Activated T-helper 2 cell treated with anti-CD3 and anti-CD28 coated beads, Interferon-gamma antibody, Interleukin-2, Interleukin-4, amounts not matched to agents 10 μg/mL and 5 μg/mL and 100 μg/mL, durations not matched to agents 14 hours and 24 hours and 36 hours (primary cell): ENCODE measurements at places on chromosomes 3 and 15. TPM values are rescaled to one million over a fixed set of nuclear protein-coding genes. Genes with fewer than 3 reads are reported as not detected.
A peak's percentile ranks its signal among the peaks of the same experiment; 100 is the strongest.

- H3K36me3 ChIP-seq = no peaks in the 10 kb centered on the region
- no peaks in the 10 kb centered on the region for H3K4me1 ChIP-seq
- no peak overlapping the region for H3K4me3 ChIP-seq
- no peaks in the 10 kb centered on the region for H3K27me3 ChIP-seq
- DNase-seq = no peak
Observed at GRCh38 chr3:73511571-73512525, 112.9 kb downstream of the PDZRN3 start.

DNA sequence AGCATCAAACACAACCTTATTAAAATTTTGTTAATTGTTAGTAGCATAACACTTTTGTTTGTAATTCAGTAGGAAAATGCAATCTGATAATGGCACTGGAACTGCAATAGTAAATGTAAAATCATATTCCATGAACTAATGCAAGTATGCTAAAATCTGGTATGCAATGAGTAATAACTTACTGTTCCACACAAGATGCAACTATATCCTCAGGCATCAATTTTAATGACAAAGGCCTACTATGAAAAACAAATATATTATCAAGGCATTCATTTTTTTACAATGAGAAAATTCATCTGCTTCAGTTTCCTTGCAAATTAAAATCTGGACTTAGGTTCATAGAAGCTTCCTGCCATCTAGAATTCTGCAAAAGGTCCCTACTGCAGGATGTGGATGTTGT lies 1.4 kb upstream of the NSMCE3 start:
- H3K4me1 ChIP-seq = peaks cover 36% of the 10 kb centered on the region
- H3K27ac ChIP-seq = no peak overlapping the region
- no peak overlapping the region for H3K4me3 ChIP-seq
- DNase-seq = no peak
- H3K27me3 ChIP-seq = peaks cover 9% of the 10 kb centered on the region

GRCh38 chr3:71537211-71537611 lies 46.3 kb downstream of the FOXP1 start:
- DNase-seq = no peak
- no peak overlapping the region for H3K4me3 ChIP-seq
- H3K4me1 ChIP-seq = peaks cover 33% of the 10 kb centered on the region
- H3K27ac ChIP-seq = no peak overlapping the region
- peaks cover 14% of the 10 kb centered on the region for H3K36me3 ChIP-seq

DNA sequence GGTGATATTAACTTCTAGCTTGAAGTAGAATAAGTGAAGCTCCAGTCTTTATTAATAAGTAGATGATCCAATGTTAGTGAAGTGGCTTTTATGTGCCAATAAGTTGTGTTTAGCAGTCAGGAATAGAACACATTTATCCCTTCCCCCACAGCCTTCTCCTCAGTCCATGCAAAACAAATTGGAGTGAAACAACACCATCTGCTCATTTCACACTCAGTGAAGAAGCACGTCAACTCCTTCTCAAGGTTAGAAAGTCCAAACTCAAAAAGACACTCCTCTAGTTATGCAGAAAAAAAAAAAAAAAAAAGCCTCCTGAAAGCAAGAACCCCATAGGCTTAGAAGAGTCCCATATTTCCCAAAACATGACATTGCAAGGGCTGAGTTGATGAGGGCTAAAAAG lies 18.0 kb upstream of the NEO1 start:
- no peaks in the 10 kb centered on the region for H3K36me3 ChIP-seq
- H3K4me3 ChIP-seq = no peak overlapping the region
- no peaks in the 10 kb centered on the region for H3K4me1 ChIP-seq

Gene CACNA2D3
- total RNA-seq = not detected in 2 replicates

Gene LRRIQ4
- 0.16 TPM in 2 replicates for total RNA-seq

GRCh38 chr15:44654858-44655257 lies 8.6 kb downstream of the SPG11 start:
- H3K27ac ChIP-seq = no peak overlapping the region
- H3K36me3 ChIP-seq = peaks cover 70% of the 10 kb centered on the region
- no peaks in the 10 kb centered on the region for H3K27me3 ChIP-seq
- peaks cover 17% of the 10 kb centered on the region for H3K4me1 ChIP-seq
- no peak overlapping the region for H3K4me3 ChIP-seq

Gene UACA
- total RNA-seq = 1.1 and 1.3 TPM in 2 replicates

Gene CAMP
- total RNA-seq = not detected in 2 replicates

Gene ADAMTS7
- total RNA-seq = 6.9 and 7.2 TPM in 2 replicates

DNA sequence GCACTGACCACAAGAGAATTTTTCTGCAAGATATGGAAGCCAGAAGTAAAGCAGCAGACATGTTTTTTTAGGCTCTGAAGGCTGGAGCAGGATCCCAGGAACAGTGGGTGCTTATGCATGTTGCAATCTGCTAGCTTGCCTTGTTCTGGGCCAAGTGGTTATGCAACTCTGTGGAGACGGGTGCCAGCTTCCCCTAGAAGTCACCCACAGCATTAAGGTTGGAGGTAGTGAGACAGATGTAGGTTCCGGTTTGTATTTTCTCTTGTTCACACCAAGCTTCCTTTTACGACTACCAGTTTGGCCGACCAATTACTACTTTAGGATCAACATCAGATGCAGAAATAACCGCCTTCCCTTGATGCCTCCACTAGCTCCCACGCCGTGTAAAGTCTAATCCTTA lies 11.1 kb downstream of the DPH3 start:
- no peaks in the 10 kb centered on the region for H3K27me3 ChIP-seq
- H3K4me1 ChIP-seq = peaks cover 20% of the 10 kb centered on the region
- no peak overlapping the region for H3K27ac ChIP-seq
- H3K36me3 ChIP-seq = peaks cover 3% of the 10 kb centered on the region
- no peak overlapping the region for H3K4me3 ChIP-seq
- no peak for DNase-seq

DNA sequence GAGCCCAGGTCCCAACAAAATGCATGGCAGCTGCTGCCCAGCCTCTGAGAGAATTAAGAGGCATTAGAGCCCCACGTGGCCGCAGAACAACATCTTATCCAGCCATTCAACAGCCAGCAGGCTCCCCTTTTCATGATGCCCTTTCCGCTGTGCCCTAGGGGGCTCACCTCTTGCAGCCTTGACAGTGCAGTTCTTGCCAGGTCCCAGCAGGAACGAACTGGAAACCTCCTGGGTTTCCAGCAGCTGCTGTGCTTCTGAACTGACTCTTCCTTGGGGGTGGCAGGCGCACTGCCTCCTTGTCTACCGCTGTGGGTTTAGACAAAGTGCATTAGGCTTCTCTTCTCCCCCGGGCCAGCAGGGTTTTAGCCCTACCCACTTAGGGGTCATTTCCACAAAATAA lies 85.2 kb downstream of the FAM174B start:
- no peak overlapping the region for H3K4me3 ChIP-seq
- H3K27me3 ChIP-seq = peaks cover 12% of the 10 kb centered on the region
- no peaks in the 10 kb centered on the region for H3K36me3 ChIP-seq
- DNase-seq = no peak

Gene MED12L
- 7.1 and 8.7 TPM in 2 replicates for total RNA-seq

GRCh38 chr15:45048794-45049631 lies 26.0 kb downstream of the SORD start:
- H3K27me3 ChIP-seq = no peaks in the 10 kb centered on the region
- H3K36me3 ChIP-seq = peaks cover 55% of the 10 kb centered on the region
- H3K4me1 ChIP-seq = peaks cover 5% of the 10 kb centered on the region
- H3K4me3 ChIP-seq = no peak overlapping the region
- no peak overlapping the region for H3K27ac ChIP-seq

DNA sequence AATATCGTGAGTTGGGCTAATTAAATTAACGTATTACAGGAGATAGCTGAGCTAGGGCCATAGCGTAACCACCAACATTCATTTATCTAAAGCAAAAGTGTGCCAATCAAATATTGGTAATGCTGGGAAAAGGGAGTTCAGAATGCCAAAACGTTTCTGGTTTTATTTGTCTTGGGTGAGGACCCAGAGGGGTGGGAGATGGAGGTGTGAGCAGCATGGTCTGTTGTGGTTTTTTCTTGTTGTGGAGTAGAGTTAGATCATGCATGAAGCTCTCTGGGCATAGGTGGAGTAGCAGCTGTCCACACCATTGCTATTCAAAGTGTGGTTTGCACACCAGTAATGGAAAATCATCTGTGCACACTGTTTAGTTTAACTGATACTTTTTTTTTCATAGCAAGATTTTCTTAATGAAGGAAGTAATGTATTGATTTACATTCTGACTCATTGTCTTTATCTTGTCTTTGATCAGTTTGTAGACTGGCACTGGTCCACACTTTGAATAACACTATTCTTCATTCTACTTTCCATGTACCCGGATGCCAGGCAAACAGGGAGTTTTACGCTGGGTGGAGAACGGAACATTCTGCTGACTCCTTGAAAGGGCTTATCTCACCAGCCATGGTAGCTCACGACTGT lies 50.8 kb upstream of the CRTC3 start:
- H3K36me3 ChIP-seq = peaks cover 74% of the 10 kb centered on the region
- H3K27me3 ChIP-seq = no peaks in the 10 kb centered on the region
- H3K4me3 ChIP-seq = no peak overlapping the region
- no peak for DNase-seq

DNA sequence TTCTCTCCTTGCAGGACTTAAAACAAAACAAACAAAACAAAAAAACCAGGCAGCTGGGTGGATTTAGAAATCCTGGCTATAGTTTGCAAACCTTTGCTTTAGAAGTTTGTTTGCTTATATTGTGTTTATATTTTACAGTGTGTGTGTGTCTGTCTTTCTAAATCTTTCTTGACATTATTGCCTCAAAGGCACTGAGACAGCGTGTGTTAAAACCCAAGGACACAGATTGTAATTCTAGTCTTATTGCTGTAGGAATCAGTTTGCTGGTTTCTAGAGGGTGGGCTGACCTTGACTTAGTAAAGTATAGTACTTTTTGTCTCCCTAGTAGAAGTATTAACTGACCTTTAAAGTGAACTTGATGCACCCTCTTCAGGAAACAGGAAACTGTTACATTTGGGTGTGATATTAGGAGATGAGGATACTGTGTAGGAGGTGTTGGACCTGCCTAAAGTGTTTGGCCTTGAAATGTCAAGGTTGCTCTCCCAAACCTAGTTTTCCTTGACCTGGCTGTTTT lies 71.0 kb downstream of the TCF12 start:
- peaks cover 32% of the 10 kb centered on the region for H3K4me1 ChIP-seq
- no peak for DNase-seq
- no peak overlapping the region for H3K4me3 ChIP-seq
- H3K27ac ChIP-seq = no peak overlapping the region
- H3K27me3 ChIP-seq = no peaks in the 10 kb centered on the region

DNA sequence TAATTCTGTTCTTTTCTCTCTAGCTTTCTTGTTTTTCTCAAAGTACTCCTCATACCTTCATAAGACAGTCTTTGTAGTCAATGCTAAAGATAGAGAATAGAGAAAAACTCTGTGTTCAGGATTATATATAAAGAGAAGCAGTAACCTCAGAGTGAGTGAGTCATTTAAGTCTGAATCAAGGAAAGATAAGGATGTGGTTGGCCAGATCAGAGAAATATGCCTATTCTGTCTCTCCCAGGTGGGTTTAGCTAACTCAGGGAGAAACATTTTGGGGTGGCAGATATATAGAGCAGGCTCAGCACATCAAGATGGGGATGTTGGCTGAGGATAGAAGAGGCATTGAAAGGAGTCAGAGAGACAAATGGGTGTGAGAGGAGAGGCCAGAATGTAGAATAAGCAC lies 31.4 kb downstream of the GTF2E1 start:
- H3K4me3 ChIP-seq = no peak overlapping the region
- H3K4me1 ChIP-seq = peaks cover 8% of the 10 kb centered on the region
- no peak for DNase-seq
- no peaks in the 10 kb centered on the region for H3K27me3 ChIP-seq
- H3K27ac ChIP-seq = no peak overlapping the region

Gene DLL4
- 0.14 and 0.37 TPM in 2 replicates for total RNA-seq

GRCh38 chr15:90358124-90359033 lies 6.3 kb downstream of the ZNF774 start:
- peaks cover 24% of the 10 kb centered on the region for H3K4me1 ChIP-seq
- H3K4me3 ChIP-seq = no peak overlapping the region
- no peak for DNase-seq
- H3K36me3 ChIP-seq = peaks cover 4% of the 10 kb centered on the region
- peak overlapping the region; percentile 60 for H3K27ac ChIP-seq

DNA sequence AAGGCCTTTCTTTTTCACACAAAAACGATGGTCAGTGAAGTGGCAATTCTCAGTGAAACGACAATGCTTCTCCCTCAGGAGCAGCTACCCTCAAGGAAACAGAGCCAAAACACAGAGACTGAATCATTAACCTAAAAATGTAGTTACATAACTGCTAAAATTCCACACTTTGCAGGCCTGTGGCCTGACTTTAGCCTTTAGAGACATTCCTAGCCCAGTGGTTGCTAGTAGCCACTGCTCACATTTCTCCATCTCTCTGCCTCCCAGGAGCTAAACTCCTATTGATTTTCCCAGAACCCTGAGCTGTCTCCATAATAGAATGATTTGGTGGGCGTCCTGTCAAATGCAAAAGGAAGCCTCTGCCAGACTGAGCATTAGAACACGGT lies 630.1 kb upstream of the KCNMB2 start:
- no peaks in the 10 kb centered on the region for H3K27me3 ChIP-seq
- no peaks in the 10 kb centered on the region for H3K4me1 ChIP-seq
- no peak overlapping the region for H3K27ac ChIP-seq
- H3K36me3 ChIP-seq = no peaks in the 10 kb centered on the region
